ENCODE measurements at places on chromosomes 6 and 20.

DNA sequence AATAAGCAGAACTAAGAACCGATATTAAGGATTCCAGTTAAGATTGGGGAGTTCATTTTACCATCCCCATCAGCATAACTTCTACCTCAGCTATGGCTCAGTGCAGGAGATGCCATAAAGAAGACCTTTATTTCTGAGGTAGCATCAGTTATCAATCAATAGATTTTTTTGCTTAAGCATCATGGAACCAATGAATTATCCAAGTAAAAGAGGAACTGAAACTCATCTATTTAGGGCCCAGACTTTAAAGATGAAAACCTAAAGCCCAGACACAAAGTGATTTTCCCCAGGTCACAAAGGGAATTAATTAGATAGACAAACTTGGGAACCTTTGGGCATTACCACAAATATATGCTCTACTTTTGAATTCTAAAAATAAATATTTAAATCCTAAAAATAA, 59.2 kb upstream of the TINAG start:
- no peak for DNase-seq

DNA sequence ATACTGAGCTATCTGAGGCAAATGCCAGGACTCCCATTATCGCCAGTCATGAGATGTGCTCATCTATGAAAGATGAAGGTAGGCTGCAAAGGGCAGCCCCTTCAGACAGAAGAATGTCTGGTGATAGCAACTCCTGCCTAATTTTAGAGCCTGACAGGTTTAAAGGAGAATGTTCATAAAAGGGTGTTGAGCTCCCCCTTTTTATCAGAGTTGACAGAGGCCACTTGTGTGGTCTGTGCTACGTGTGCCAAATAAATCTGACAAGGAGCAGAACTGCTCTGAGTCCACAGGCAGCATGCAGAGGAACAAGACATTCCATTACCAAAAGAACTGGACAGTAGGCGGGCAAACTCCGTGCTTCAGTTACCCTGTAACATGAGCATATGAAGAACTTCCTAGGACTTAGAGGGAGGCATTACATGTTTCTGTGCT, 101.8 kb downstream of the PREP start:
- no peak for DNase-seq

- DNase-seq = no peak
Observed at GRCh38 chr6:139844907-139845306, 470.5 kb upstream of the CITED2 start.

GRCh38 chr6:139905404-139906052, 531.1 kb upstream of the CITED2 start:
- no peak for DNase-seq

DNA sequence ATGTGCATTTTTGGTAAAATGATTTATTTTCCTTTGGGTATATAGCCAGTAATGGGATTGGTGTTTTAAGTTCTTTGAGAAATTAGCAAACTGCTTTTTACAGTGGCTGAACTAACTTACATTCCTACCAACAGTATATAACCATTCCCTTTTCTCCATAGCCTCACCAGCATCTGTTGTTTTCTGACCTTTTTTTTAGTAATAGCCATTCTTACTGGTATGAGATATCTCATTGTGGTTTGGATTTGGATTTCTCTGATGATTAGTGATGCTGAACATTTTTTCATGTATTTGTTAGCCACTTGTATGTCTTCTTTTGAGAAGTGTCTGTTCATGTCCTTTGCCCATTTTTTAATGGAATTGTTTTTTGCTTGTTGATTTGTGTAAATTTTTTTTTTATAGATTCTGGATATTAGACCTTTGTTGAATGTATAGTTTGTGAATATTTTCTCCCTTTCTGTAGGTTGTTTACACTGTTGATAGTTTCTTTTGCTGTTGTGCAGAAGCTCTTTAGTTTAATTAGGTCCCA, 42.3 kb downstream of the STK4 start:
- no peak for DNase-seq

GRCh38 chr6:110642711-110643110, 166.3 kb upstream of the SLC22A16 start:
- no peak for DNase-seq

- DNase-seq = no peak
Observed at GRCh38 chr20:32988008-32988407, 16.2 kb downstream of the SUN5 start.

DNA sequence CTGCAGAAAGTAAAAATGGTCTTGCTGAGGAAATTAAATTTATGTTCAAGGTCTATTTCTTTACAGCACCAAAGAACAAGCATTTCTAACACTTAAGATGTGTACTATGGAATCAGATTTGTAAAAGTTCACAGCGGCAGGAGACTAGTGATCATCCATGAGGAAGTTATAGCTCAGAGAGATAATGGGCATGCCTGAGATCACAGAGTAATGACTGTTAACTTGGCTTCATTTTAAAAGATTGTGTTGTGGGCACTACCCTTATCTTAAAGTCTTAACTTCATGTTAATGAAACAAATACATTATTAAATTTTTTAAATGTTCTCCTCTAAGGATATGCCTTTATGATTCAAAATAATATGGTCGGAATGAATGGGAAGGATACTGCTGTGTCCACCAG, 168.6 kb downstream of the GMPR start:
- DNase-seq = no peak

DNA sequence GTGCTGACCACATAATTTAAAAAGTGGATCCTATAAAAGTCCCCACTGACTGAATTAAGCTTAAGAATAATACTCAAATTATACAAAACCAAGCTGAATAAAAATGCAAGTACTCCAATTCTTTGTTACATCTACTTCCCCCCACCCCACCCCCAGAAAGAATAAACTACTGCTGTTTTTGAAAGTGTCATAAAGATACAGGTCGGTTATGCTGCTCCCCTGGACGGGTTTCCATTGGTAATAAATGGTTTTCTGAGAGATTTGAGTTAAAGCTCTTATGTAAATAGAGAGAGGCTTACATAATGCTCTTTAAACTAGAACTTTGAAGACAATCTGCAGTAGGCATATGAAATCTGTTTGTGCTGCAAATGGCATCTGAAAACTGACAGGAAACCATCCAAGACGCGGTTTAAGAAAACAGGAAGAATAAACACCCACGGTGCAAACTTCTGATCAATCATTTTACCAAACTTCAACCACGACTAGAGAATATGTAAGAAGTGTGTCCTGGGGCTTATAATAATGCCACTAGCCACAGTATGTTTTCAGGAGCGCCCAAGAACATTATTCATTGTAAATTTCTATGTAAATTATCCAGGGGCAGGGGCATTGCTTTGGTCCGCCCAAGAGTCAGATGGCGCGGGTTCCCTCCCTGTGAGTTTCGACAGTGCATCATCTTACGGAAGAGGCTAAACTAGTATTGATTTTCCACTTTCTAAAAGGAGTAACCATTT, 10.8 kb upstream of the POU3F2 start:
- DNase-seq = no peak

DNA sequence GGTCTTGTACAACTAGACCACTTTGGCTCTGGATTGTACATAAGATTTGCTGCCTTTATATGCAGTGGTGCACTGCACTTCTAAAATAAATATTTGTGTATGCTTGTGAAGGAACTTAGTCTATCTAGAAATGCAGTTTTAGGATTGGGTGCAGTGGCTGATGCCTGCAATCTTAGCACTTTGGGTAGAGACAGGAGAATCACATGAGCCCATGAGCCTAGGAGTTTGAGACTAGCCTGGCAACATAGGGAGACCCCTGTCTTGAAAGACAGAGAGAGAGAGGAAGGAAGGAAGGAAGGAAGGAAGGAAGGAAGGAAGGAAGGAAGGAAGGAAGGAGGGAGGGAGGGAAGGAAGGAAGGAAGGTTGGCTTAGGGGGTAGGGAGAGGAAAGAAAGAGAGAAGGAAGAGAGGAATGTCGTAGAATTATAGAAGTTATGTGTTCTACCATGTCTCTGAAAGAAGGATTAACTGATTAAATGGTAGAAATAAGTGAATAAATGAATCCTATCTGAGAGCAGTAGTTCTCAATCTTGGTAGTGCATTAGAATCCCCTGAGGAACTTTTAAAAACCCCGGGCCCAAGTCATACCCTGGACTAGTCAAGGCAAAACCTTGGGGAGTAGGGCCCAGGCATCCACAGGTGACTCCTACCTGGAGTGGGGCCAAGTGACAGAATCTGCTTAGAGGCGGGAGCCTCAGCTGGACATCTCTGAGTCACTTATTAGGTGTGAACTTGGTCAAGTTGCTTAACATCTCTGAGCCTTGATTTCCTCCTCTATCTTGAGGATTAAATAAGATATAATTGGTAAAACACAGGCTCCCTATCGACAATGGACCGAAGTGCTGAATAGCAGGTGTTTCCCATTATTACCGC, 130.3 kb downstream of the ZNF217 start:
- DNase-seq = no peak

DNA sequence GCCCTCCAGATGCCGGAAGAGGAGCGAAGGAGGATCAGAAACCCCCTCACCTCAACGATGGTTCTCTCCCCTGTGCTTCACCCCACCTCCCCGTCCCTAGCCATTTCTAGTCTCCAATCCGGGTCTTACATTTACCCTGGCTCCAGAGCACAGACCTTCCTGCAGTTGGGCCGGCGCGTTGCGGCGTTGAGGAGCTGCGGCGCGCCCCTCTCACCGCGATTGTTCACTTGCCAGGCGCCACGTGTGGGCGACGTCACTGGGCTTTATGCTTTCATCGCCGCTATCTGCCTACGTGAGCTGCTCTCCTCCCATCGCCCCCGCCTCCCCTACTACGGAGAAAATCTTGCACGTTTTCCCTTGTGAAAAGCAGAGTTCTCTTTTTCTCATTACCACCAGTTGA, at the start of gene CRISP2:
Gene CRISP2, minus strand, starts transcription at position 198 of the 400 bp plus-strand sequence. CDS start 4,347 bp downstream, outside the sequence.
- DNase-seq = no peak

DNA sequence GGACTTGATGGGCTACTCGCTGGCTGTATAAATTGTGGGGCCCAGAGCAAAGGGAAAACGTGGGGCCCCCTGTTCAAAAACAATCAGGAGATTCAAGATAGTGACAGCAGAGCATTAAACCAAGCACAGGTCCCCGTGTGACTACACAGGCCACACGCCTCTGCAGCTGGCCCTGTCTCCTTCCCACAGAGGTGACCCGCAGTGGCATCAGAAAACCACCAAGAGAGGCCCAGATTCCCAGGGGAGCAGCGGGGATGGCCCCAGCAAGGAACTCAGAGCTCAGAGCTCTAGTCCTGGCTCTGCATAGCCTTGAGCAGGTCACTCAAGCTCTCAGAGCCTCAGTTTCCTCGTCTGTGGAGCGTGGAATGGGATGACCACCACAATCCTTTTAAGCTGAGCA, 57.6 kb downstream of the CPNE5 start:
- no peak for DNase-seq

- no peak for DNase-seq
Observed at GRCh38 chr6:115514656-115515055, 546.0 kb downstream of the FRK start.

- DNase-seq = no peak
Observed at GRCh38 chr6:17871189-17871519, 116.3 kb downstream of the KIF13A start.

DNA sequence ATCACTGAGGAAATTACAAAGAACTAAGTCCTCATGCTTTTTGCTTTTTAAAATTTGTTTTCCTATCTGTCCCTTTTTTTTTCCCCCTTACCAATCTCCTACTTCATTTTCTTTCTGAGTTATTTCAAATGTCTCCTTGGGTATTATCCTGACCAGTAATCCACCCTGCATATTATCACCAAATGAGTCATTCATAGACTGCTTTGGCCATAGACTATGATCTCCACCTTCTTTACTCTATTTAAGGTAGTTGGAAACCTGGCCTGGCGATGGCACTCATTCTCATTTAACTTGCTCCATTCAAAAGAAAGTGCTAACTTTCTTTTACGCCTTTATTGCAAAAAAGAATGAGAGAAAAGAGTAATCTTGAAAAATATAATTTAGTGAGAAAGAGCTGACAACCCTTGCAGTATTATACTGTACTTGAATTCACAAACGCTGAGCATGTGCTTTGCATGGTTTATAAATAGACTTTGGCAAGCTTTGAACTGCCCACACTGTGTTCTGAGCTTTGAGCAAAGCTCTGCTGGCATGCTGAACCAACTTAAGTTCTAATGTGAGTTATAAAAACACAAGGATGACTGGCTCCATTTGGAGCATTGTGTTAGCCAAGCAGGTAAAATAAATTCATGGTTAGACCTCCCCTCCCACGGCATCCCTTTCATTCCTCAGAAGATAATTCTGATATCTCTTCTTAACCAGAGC, 198.9 kb downstream of the NKAIN2 start:
- DNase-seq = no peak

DNA sequence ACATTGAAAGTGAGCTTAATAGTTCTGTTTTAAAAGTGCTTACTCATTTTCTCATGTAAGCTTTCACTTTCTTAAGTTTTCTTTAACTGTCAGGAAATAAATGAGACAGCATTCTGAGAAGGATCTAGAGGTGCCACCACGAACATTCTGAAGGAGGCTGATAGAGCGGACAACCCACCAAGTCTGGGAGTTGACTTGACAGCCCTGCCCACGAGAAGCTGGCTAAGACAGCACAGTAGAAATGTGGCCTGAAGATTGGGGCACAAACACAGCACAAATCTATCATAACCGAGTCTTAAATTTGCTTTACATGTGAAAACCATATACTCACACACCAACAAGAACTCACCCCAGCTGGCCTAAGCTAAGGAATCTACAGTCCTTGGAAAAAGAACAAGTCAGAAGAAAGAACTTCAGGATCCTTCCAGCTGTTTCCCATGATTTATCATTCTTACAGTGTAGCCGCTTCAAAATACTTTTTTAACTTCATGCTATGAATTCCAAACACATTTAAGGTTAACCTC, 144.2 kb upstream of the TNFAIP3 start:
- DNase-seq = no peak

- DNase-seq = no peak
Observed at GRCh38 chr20:416950-417800, 9.1 kb downstream of the RBCK1 start.

- no peak for DNase-seq
Observed at GRCh38 chr6:90691823-90692222, 105.0 kb upstream of the MAP3K7 start.

GRCh38 chr6:8113131-8113654, 10.8 kb upstream of the EEF1E1 start:
- DNase-seq = no peak

- no peak for DNase-seq
Observed at GRCh38 chr6:3806169-3806922, 42.8 kb upstream of the FAM50B start.

DNA sequence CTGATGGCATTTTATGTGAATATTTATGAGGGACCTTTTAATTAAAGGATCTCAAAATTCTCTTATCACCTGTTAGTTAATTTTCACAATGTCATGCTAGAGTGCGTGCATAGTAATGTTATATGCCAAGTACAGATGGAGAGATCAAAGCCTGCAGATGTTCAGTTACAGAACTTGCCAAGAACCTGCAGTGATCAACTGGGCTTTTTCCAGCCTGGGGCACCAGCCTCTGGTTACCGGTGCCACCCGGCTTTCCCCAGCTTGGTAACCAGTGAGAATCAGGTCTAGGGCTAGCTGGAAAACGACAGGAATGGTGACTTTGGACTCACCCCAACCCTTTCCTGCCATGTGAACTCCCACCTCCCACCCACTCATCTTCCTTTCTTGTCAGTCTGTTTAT, 91.8 kb downstream of the CAP2 start:
- no peak for DNase-seq

Measured in smooth muscle cell of the brain vasculature (primary cell).